ENCODE measurements at places on chromosomes 1 and 21. TPM values are rescaled to one million over a fixed set of nuclear protein-coding genes. Genes with fewer than 3 reads are reported as not detected.
A peak's percentile ranks its signal among the peaks of the same experiment; 100 is the strongest.

DNA sequence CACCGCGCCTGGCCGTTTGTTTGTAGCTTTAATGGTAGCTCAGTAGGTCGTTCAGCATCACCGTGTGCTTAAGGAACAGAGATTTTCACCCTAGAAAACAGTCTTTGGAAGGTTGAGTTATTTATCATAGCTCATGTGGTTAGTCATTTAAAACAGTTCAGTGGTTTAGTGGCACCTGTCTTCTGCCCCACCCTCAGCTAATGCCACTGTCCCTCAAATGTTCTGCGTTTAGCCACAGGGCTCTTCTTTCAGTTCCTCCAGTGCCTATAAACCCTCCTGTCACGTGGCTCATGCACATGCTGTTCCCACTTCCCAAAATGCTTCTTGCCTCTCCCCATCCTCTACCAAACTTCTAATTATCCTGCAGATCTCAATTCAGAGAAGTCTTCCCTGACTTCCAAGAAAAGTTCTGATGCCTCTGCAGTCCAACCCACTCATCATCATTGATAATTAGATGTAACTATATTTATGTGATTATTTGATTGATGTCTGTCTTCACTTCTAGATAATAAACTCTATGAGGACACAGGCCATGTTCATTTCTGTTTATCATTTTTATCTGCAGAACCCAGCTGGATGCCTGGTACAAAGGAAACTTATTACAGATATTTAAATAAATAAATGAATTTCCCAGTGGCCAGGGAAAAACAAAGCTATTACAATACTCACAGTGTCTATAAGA lies 14.4 kb upstream of the DIPK1A start:
- no peak overlapping the region for H3K4me3 ChIP-seq
- peaks cover 17% of the 10 kb centered on the region for H3K27me3 ChIP-seq
- no peaks in the 10 kb centered on the region for H3K4me1 ChIP-seq
- H3K27ac ChIP-seq, result no peak overlapping the region
- DNase-seq, result no peak
- no peaks in the 10 kb centered on the region for H3K36me3 ChIP-seq

- H3K27ac ChIP-seq, result peak within 1 kb of the TSS; percentile 86
- H3K27me3 ChIP-seq, result no peaks in the 10 kb centered on the region
These were observed at the start of gene ENTREP3 for GRCh38 chr1:155255243-155256007. Gene ENTREP3 (minus strand): TSS chr1:155255483. CDS start chr1:155254877, 606 bp downstream.

GRCh38 chr1:33055210-33056008 lies 18.7 kb upstream of the AK2 start:
- peak; percentile 87 for DNase-seq
- H3K4me1 ChIP-seq, result peaks cover 3% of the 10 kb centered on the region
- no peak overlapping the region for H3K4me3 ChIP-seq
- H3K27ac ChIP-seq, result no peak overlapping the region
- H3K36me3 ChIP-seq, result no peaks in the 10 kb centered on the region

Gene NBPF19
- polyA plus RNA-seq, result 5.4 TPM

Gene CACNA1E
- polyA plus RNA-seq, result not detected

Gene ACTN2
- polyA plus RNA-seq, result not detected

Gene C1orf74
- polyA plus RNA-seq, result 1.1 TPM
